ENCODE measurements at places on chromosomes 1 and 21.
A peak's percentile ranks its signal among the peaks of the same experiment; 100 is the strongest.

- DNase-seq, result peak; percentile 8
Measured at GRCh38 chr1:243343970-243344937, 88.4 kb downstream of the SDCCAG8 start.

- no peak for DNase-seq
Measured at GRCh38 chr21:42044871-42045495, 26.1 kb upstream of the UMODL1 start.

GRCh38 chr1:151060007-151060656 is at the start of gene MLLT11:
Gene MLLT11 (plus strand): TSS chr1:151060397. CDS start chr1:151067225, 6,828 bp downstream.
- DNase-seq, result peak; percentile 39

- no peak for DNase-seq
Measured at GRCh38 chr21:39631842-39632562, 19.3 kb downstream of the B3GALT5 start.

- DNase-seq, result no peak
Measured at GRCh38 chr1:240309769-240310168, 218.1 kb downstream of the FMN2 start.

- no peak for DNase-seq
Measured at GRCh38 chr1:2811533-2811918, 10.0 kb upstream of the TTC34 start.

GRCh38 chr1:201153474-201154388 is 543 bp downstream of the TMEM9 start:
- DNase-seq, result no peak

- DNase-seq, result no peak
Measured at GRCh38 chr1:2952371-2952770, 68.9 kb upstream of the ACTRT2 start.

DNA sequence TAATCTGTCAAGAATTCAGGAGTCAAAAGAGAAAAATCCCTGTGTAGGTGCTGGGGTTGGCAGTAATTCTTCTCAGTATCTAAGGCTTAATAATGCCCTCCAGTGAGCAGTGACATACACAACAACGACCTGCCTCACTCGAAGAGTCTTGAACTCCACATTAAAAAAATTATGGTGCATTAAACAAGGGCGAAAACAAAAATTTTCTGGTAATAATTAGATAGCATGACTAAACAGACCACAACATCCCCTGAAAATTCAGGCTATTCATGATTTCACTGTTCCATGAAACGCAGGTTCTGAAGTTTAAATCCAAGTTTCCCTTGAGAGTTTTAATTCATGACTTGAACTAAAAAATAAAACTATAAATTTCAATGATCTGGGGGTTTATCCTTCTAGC is 5.1 kb downstream of the SRSF4 start:
- DNase-seq, result no peak

GRCh38 chr21:23016617-23017016 is 2018.4 kb downstream of the NCAM2 start:
- no peak for DNase-seq

DNA sequence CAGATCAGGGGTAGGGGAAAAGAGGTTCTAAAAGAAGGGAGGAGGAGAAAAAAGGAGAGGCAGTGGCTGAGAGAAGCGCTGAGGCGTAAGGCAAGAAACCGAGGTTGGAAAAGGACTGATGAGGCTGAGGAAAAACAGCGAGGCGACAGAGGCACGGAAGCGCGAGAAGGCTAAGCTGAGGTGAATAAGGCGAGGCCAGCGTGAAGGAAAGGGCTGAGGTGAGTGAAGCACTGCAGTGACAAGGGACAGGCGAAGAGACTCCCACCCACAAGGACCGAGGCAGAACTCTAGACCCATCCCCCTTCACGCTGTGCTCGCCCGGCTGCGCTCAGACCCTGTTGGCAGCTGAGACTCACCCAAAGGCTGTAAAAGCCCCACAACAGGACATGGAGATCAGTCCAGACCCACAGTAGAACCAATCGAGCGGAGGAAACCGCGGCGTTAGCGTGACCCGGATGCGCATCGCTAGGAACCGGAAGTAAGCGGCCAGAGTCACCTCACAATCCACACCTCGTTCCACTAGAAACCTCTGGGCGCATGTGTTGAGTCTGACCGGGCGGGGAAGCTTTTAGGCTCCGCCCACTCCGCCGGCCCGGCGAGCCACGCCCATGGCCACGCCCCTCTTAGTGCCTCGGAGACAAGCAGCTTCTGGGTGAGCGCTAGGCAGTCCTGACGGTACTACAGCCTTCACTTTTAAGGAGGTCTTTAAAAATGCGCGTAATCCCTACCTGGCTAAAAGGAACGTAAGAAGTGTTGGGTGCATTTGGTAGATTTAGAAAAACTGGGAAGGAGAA is at the start of gene EYA3:
TSS of gene EYA3 (minus strand) at position 443 of the 794 bp plus-strand sequence. CDS start 30,584 bp downstream, outside the sequence.
- peak; percentile 97 for DNase-seq

GRCh38 chr21:29639366-29640079 is 300.3 kb downstream of the GRIK1 start:
- no peak for DNase-seq

- DNase-seq, result no peak
Measured at GRCh38 chr1:229025576-229025975, 245.3 kb upstream of the RAB4A start.

GRCh38 chr1:221045842-221046831 is 166.9 kb downstream of the HLX start:
- DNase-seq, result no peak

DNA sequence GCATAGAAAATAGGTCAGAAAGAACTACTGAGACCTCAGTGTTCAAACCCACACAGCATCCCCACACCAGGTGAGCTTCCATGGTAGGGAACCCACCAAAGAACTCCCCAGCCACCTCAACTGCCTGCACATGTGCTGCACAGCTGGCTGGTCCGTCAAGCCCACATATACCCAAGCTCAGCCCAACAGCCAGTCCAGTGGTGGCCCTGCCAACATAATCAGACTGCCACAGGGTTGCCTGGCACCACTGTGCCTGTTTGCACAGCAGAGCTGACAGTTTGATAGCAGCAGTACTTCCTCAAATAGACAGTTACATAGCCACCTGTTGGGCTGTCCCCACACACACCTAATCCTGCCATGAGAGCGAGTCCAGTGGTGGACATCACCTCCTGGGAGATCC is 283.3 kb upstream of the PRMT6 start:
- DNase-seq, result no peak

DNA sequence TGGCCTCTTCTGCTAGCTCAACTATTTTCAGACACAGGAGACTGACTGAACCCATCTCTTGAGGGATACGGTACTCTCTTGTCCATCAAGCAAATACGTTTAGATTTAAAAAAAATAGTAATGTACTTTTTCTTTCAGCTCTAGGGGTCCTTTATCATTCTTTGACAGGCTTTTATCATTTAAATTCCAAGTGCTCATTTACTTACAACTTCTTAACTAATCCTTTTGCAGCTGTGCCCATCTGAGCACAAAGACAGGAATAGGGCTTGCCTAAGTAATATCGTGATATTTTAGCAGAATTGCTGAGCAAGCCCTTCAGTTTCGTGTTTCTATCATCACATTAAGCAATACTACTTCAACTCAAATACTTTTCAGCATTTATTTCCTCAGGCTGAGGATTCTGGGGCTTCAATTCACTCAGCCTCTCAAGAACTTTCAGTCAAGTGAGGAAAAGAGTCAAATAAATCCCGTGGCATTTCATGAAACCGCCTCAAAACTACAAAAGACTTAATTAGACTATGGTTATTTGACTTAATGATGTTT is 317.6 kb downstream of the BACH1 start:
- no peak for DNase-seq

DNA sequence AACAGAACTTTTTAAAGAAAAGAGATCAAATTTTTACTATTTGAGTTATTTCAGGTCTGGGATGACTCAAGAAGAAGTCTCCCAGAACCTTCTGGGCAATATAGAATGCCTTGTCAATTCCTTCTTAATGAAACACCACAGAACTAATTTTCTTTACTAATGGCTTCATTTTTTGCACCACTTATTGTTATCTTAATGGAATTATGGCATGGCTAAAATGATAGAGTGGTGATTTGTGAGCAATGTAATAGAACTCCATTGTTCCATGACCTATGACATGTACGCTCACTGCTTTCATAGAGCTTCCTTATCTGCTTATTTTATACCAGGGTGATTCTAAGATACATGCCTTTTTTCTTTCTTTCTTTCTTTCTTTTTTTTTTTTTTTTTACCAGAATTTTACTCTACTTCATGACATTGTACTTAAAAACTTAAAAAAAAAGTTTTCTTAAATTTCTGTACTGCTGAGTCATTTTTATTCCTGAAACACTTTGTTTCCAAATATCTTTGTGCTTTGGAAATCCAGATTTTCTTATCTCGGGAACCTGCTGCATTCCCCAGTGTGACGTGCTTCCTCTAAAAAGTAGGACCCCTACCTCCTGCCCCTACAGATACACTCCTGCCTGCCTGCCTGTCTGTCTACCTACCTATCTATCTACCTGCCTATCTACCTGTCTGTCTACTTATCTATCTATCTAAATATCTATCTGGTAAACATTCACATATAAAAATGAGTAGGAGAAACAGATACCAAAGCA is 284.9 kb downstream of the PBX1 start:
- DNase-seq, result no peak

Data from fibroblast of the conjunctiva (primary cell).